ENCODE measurements at places on chromosomes 1 and 21.

DNA sequence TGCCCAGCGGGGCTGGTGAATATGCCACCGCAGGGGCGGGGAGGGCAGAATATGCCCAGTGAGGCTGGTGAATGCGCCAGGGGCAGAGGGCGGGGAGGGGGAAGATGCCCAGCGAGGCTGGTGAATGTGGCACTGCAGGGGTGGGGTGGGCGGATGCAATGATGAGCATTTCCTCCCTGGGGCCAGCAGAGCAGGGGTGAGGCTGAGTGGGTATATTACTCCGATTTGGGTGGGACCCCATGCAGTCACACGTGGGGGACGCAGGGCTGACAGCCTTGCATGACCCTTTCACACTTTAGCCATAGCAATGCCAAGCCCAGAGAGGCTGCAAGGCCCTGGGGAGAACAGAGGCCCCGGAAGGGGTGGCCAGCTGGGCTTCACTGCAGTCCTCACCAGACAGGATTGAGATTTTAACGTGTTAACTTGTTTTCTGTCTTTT lies 9.3 kb upstream of the SLX9 start:
- DNase-seq: peak; percentile 86

DNA sequence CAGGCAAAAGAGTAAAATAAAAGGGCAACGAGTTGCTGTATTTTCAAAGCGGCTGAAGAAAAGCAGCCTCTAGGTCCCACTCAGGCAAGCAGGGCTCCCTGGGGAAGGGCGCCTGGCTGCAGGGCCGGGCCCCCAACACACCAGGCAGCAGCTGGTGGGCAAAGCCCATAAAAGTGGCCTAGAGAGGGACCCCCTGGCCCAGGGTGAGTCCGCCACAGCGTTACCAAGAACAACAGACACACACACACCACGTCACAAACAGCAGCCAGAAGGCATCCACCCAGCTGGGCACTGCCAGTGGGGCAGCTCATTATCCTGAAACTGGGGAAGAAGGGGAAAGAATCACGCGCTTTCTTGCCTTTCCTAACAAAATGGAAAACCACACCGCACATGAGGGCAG lies 4.7 kb downstream of the SUMO3 start:
- DNase-seq: no peak

DNA sequence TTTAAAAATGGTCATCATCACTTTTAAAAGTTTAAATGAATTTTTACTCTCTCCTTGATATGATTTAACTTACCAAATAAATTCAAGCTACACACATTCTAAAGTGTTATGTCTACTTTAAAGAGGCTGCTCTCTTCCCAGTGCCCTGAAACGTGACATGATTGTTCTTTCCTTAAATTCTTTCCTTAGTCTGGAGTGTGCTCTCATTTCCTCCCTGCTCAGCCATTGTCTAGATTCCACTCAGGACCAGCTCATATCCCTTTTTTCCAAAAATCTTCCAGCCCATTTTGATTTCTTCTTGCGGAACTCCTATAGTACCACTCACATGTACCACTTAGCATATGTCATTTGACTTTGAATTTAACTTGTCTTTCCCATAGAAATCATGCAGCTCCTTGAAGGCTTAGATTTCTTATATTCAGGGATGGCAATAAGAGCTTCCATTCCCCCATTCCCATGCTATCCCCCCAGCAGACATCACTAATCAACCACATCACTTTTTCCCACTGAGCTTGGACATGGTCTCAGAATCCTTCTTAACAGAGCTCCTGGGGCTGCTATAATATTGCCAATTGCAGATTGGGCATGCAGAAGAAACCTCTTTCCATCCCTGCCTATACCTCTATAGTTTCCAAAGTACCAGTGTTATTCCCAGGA lies 54.7 kb upstream of the ITPKB start:
- no peak for DNase-seq

DNA sequence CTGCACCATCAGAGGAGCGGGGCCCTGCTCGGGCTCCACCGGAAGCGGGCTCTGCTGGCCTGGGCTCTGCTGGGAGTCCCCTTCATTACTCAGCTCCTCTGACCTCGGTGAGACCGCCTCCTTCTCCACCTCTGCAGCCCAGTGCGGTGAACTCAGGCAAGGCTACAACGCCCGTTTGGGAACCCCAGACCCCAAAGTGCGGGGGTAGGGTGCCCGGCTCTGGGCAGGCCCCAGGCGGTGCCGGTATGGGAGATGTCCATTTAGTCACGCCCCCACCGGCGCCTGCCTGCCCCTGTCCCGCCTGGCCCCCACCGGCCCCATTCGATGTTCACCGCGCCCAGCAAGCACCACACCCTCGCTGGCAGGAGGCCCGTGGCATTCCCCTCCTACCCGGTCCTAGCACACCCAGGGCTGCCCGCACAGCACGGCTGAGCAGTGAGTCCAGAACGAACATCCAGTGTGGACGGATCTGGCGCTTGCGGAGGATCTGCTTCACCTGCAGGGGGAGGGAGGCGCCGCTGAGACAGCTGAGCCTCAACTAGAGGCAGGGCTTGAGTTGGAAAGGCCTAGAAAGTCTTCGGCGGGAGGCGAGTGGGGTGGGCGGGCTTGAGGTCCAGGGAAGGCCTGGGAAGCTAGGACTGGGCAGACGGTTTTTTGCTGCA lies 10.0 kb downstream of the MAP3K6 start:
- no peak for DNase-seq

GRCh38 chr21:37074546-37074945 lies 1.5 kb downstream of the TTC3 start:
- DNase-seq: no peak

DNA sequence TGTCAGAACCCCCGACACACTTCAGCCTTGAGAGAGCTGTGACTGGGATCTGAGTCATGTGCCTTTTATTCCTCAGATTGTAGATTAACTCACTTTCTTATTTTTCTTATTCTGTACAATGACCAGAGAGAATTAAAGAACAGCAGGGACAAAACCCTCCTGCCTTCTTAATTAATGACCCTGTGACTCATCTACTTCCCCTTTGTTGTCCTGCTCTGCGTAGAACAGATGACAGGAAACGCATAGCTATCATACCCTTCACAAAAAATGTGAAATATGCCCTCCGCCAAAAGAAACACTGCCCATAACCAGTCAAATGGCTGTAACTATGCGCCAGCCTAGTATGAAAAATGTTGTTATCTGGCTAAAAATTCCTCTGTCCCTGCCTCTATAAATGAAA lies 9.1 kb upstream of the PADI2 start:
- no peak for DNase-seq

DNA sequence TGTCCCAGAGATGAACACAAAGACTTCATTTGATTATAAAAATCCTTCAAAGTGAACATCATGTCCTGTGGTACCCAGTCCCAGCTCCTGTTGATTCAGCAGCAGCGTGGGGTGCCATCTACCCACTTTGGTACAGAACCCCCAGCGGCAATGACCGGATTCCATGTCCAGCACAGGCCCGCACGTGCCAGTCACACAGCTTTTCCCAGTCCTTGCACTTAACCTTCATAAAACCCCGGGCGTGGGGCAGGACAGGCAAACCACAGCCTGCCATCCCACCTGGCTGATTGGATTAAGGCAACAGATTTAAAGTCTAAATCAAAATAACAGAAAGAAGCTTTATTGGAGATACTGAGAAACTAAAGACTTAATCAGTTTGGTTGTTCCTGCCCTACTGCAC lies 15.5 kb downstream of the CEP104 start:
- DNase-seq: no peak

DNA sequence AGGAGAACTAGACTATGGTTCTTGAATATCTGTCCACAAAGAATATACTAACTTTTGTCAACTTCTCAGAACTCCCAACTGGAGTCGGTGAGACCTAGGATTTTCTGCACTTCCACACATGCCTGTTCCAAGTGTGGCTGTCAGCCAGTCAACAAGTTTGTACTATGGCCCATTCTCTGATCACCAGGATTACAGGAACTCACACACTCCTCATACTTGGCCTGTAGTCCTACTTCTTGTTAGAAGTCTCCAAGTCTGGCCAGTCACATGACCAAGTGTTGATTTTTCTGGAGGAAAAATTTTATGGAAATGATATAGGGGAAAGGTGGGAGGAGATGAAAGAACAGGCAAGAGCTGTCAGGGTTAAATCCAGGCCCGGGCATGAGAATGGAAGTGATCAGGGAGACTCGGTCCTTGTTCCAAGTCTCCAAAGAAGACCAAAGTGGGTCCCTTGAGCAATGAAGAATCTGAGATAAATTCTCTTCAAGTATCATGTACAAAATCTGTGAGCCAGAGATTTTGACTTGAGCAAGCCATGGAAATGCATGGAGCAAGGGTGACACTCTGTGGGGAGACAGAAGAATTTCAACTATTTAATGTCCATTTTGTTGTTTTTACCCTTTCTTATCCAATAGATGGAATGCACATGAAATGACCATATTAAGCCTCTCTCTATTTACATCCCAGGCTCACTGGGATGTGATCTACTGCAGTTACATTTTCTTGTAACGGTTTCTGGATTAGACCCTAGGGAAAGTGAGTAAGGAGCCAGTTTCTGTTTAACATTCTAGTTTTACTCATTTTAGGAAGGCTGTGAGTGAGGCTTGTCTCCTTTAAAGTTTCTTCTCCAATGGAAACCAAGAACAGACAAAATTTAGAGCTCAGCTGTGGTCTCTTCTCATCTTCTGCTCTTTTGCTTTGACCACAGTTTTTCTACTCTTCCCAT lies 320.9 kb downstream of the ASTN1 start:
- no peak for DNase-seq

GRCh38 chr21:39938086-39938625 lies 70.9 kb downstream of the PCP4 start:
- DNase-seq: no peak

- no peak for DNase-seq
Measured at GRCh38 chr1:34911465-34911864, 18.0 kb downstream of the DLGAP3 start.

DNA sequence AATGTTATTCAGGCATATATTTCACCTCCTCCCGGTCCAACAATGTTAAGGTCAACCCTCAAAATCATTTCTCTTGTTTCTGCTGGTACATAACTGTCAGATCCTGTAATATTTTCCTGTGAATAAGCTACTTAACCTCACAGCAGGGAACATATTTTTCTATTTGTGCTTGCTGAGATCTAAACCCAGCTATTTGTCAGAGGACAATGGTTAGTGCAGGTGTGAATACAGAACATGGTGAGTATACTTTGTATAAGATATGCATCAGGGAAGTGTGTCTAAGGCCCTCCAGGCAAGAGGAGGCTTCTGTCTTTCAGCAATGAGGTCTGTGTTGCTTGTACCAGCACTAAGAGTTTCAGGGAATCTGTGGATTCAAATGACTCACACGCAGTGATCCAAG lies 970.6 kb downstream of the NCAM2 start:
- no peak for DNase-seq

DNA sequence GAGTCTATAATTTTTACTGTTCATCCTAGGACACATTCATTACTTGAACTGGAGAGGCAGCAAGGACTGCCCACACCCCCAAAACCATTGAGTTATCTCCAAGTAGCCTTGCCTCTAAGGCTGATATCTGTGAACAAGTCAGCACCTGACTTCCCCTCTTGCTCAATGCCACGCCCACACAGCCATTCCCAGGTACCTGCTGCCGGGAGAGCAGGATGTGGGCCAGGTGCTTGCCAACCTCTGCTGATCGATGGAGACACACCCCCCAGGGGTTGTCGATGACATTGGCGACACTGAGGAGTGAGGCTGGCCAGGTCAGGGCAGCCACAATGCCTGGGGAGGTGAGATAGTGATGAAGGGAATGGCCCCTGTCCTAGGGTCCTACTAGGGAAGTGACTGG lies 60.1 kb downstream of the TMCO4 start:
- DNase-seq: no peak

DNA sequence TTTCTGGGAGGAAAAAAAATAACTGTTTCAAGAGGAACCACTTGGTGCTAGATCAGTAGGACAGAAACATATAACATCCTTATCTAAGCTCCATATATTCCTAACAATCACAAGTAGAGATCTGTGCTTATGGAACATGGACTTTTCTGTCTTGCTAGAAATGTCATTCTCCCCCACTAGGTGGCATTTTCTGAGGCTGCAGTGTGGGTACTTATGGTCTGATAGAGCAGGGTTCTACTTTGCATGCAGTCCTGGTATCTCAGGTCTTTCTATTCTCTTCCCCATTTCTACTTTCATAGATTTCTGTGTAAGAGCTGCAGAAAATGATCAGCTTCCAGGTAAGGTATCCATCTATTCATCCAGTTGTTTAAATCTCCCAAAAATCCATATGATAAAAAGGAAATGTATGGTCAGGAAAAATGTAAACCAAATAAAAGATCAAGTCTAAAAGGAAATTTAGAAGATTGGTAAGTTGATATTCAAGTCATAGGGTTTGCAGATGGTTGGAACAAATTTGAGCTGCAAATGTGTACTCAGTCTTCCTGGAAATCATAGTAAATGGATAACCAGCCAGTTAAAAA lies 1.5 kb downstream of the ZNF684 start:
- no peak for DNase-seq

DNA sequence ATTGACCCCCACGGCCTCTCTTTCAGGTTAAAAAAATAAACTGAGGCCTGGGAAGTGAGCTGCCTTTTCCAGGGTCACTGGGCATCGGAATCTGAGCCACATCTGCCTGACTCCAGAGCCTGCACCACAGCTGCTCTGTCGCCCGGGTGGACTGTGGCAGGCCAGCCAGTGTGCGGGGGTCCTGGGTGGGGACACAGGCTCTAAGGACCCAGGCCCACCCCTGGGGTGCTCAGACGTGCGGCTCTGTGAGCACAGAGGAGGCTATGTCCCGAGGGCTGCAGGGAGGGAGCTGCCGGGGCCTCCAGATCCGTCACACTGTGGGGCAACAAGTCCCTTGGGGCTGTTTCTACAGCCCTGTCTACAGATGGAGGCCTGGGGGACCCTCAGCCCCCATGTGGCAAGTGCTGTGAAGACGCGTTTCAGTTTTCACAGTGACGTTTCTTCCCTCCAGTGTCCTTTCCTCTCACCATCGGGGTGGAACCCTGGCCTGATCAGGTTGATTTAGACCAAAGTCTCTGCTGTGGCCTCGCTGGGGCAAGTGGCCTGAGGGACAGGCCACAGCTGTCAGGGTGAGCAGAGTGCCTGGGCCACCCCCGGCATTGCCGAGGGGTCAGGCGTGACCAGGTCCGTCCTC lies 39.2 kb upstream of the ACTRT2 start:
- peak; percentile 74 for DNase-seq

DNA sequence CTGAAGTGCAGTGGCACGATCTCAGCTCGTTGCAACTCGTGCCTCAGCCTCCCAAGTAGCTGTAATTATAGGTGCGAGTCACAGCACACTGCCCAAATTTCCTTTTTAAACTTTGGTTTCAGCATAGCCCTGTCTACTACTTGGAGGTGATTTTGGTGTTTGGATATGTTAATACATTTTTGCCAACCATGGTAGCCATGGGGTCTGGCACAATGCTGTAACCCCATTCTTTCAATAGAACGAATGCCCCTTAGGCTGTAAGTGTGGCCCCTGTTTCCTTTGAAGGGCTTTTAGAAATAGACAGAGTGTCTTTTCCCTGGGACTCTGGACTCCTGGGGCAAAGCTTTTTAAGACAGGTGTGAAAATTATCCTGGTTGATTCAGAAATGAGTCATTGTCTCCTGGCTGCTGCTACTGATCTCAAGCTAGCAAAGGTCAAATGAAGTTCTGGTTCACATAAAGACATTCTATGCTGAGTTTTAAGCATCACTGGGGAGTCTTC lies 141.1 kb upstream of the RUNX1 start:
- DNase-seq: no peak
